ENCODE measurements at places on chromosomes 11 and 22.

DNA sequence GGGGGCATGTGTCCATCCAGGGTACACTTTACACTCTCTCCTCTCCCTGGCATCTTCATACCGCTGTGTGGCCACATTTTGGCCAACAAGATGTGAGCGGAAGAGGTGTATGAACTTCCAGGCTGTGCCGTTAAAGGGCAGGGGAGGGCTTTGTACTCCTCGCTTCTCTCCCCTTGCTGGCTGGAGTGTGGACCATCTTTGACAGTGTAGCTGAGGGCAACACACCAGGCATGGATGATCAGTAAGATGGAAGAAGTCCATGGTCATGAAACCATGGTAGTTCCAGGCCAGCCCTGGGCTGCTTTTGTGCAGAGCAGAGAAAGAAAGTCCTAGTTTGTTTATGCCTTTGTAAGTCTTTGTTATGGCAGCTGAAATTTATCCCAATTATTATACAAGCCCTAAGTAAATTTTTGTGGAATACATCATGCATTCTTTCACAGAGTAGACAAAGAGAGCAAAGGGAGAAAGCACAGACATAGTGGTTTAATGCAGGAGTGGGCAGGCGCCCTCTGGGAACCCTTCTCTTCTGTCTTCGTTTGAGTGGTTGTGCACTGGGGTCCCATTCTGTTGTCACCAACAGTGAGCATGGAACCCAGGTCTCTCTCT lies 70.4 kb downstream of the FBXO7 start:
- no peak for DNase-seq

- DNase-seq = no peak
These were observed 26.8 kb downstream of the TPBGL start for GRCh38 chr11:75267171-75267970.

GRCh38 chr11:65871811-65872548 lies 620 bp downstream of the EFEMP2 start:
- no peak for DNase-seq

DNA sequence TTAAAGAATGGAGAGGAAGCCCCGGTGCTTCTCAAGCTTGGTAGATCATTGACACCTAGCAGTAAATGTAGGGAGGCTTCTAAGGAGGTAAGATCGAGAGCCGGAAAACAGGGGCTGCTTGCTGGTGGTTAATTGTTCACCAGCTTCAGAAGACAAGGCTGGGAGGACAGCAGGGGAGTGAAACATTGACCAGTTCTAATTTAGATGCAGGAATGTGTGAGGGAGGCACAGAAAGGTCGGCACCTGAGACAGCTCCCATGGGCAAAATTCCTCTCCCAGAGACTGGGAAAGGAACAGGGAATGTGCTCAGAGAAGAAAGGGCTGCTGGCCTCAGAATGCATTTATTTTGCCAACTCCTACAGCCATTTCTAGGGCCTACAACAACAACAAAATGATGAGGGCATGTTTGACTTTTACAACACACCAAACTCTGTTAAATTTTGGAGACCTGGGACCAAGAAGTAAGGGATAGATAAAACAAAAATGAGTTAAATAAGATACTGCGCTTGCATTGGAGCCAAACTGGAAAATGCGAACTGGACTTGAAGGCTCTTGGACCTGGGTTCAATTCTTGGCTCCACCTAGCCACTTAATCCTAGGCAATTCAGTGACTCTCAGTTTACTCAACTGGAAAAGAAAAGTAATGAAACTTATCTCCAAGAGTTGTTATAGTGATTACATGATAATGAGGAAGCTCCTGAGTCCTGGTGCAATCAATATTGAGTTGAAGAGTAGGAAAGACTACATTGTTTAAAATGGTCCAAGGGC lies 31.0 kb downstream of the FZD4 start:
- no peak for DNase-seq

GRCh38 chr22:22198751-22199150 lies 45.8 kb upstream of the VPREB1 start:
- DNase-seq = no peak

DNA sequence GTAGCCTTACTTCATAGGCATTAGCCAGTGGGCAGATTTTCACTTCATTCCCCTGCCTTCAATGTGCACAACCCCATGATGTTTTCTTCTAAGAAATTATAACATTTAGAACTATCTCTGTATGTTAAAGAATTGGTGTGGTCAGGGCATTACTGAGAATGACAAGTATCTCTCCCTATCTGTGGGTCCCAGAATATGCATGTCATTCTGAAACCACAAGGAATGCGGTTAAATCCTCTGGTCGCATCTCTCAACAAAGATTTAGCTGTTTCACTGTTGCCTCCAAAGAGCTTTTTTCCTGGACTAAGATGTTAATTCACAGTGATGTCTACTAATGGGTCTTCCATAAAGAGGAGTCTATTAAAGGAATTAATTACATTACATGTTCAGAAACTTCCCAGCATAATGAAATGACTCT lies 62.7 kb downstream of the LIF start:
- no peak for DNase-seq

DNA sequence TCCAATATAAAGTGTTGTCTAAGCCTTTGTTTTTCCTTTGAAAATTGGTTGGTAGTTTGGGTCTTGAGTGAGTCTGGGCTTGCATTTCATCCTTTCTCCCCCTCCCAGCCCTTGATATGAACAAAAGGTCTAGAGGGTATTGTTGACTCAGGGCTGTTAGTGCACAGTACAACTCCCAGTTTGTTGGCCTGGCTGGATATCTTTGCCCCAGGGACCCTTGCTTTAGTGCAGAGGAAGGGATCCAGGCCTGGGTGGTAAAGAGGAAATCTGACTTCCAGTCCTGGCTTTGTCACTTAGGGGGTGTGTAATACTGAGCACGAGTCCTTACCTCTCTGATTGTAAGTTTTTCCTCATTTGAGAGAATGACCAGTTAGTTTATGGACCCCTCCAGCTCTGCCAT lies 330.4 kb downstream of the TMEM135 start:
- DNase-seq = no peak

- DNase-seq = no peak
These were observed 1500.4 kb downstream of the TBC1D22A start for GRCh38 chr22:48262596-48263430.

DNA sequence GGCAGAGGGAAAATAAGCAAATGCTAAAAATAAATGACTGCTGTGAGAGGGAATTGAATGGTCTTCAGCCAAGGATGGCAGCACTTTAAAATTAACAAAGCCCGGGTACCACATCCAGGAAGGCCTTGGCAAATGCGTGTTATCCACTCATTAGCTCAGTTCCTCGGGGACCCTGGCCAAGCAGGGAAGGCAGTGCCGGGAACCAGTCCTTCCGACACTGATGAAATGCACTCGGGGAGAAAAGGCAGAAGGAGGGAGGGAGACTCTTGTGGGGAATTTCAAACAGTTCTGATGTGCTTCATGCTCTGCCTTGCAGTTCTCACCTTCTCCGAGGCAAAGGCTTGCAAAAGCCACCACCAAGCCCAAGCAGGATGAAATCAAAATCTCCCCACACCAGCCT lies 38.3 kb downstream of the CLPB start:
- DNase-seq = no peak

- no peak for DNase-seq
These were observed 50.3 kb upstream of the CD44 start for GRCh38 chr11:35088676-35089075.

DNA sequence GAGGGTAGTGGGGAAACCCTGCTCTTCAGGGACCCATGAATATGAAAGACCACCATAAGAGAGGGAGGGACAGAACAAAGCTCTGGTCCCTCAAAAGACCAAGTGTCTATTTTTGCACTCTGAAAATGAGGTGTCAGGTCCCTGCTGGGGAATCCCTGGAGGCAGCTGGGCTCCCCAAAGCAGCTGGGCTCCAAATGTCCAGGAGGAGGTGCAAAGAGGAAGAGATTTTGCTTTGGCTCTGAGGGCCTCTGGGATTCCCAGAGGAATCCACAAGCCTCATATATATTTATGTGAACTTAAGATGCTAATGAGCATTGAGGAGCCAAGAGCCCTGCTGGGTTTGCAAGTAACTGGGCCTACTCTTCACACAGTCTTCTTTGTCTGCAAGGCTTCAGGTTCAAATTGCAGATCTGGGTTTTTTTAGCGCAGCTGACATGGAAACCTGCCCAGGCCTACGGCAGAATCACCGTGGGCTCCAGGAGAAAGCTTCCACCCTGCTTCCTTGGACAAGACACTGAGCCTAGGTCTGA lies 26.0 kb downstream of the CLMP start:
- DNase-seq = no peak

DNA sequence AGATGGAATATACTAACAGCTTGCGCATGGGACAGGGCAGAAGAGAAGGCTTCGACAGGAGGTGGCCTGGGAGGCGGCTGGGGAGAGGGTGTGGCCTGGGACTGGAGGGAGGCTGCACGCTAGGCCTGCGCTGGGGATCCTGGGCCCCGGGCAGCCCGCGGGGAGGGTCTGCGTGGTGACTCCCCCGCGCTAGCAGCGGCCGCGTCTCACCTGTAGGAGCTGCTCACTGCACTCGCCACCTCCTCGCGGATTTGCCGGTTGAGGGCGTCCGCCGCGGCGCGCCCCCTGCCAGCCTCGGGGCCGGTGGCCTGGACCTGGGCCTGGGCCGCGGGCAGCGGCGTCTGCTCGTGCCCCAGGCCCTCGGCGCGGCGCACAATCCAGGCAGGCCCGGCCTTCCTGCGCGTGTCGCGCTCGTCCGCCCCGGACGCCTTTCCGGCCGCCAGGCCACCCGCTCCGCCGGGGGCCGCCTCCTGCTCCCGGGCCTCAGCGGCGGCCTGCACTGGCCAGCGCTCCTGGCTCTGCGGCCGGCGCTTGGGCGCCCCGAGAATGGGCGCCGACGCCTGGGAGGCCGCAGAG lies 1.5 kb downstream of the MAP6 start:
- no peak for DNase-seq

GRCh38 chr11:132445859-132446291 lies 1075.5 kb downstream of the NTM start:
- no peak for DNase-seq

DNA sequence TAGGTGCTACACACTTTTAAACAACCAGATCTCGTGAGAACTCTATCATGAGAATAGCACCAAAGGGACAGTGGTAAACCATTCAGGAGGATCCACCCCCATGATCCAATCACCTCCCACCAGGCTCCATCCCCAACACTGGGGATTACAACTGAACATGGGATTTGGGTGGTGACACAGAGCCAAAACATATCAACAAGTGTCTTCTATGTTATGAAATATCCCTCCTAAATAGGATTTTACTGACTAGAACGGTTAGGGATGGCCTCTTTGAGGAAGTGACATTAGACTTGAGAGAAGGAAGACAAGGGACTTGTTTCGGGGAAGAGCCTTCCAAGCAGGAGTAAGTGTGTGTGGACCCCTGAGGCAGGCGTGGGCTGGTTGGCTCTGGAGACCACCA lies 11.9 kb upstream of the MRPL11 start:
- DNase-seq = no peak

- no peak for DNase-seq
These were observed 60.0 kb upstream of the SORL1-AS1 start for GRCh38 chr11:121512468-121513465.

All from CD4-positive, alpha-beta T cell treated with Interleukin-4 for 1 hour (primary cell).